ENCODE measurements at places on chromosomes 1 and 21.
A peak's percentile ranks its signal among the peaks of the same experiment; 100 is the strongest.

GRCh38 chr1:162676087-162676486 lies 43.8 kb downstream of the DDR2 start:
- no peak for DNase-seq

DNA sequence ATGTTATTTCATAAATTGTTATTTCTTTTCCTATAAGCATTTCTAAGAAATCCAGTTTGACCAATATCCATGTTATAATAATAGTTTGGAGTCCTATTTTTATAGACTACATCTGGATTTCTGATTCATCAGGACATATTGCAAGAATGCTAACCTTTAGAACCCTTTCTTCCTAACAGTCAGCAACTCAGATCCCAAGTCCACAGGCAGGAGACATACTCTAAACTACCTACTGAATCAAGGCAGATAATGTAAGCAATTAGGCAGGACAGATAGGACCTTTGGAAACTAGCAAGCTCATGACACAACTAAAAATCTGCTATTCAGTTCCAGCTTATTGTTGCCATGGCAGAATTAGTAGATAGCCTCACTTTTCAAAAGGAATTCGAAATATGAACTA lies 104.1 kb downstream of the DENND1B start:
- DNase-seq: no peak

DNA sequence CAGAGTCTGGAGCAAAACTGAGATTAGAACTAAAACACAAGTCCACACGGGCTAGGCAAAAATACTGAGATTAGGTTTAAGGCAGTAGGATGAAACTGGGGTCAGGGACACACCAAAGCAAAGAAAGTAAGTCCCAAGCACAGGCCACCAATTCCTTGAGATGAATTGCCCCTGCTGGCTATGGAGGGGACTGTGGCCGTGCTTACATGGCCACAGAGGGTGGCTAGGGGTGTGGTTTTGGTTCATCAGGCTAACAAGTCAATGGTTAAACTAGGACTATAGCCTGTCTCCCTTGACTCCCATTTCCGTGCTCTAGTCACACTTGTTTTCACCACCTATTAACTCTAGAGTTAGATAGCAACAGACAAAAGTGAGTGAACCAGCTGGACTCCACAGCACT lies 394.8 kb downstream of the PBX1 start:
- DNase-seq: no peak

DNA sequence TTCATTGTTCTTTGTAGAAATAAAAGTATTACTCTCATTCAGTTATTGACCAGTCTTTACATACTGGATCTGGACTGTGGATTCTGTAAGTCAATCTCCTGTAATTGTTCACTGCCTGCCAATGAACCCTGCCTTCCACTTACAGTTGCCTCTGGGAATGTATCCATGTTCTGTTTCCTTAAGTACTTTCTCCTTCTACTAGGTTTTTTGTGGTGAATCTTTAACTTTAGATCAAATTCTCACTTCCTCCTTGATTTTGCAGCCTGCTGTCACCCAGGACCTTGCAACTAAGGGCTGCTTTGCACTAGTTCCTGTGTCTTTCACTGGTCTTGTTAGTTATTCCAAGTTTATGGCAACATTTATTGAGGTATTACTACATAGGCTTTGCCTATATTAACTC lies 28.2 kb upstream of the ANKRD13C start:
- no peak for DNase-seq

DNA sequence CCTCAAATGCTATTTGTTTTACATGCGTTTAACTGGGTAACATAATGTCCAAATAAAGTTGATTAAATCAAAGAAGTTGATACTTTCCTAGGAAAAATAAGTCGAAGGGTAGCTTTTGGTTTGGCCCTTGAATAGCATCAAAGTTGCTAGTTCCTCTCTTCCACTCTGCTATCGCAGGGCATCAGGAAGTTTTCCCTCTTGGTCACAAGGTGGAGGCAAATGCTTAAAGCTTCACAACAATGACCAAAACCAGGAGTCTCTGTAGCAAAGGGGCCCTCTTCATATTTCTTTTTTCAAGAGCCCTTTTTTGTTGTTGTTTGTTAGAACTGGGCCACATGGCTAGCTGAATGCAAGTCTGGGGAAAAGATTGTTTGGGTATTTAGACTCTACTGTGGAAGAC lies 668.4 kb downstream of the KCNT2 start:
- DNase-seq: no peak

GRCh38 chr1:210049616-210050015 lies 111.6 kb downstream of the SYT14 start:
- DNase-seq: no peak

GRCh38 chr1:201183753-201184152 lies 6.9 kb upstream of the IGFN1 start:
- no peak for DNase-seq

DNA sequence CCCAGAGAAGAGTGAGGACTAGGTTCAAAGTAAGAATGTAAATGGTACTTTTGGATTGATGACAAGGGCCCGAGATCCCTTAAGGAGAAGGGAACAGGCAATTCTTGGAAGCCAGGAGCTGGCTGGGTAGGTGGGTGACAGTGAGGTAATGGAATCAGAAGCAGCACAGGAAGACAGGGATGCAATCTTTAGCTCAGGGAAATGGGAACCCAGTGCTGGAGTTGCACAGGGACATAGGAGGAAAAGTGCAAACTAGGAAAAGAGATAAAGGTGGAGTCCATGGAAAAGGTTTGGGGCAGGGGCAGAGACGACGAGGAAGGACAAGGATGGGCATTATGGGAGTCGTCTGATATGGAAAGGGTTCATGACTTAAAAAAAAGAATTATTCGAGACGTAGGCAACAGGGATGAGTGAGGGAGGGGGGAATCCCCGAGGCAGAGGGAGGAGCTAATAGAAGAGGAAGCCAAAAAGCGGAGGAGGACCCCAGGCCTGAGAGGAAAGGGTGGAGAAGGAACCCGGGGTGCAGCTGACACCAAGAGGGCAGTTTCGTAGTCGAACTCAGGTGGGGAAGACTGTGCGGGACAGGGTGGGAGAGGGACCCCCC lies 495 bp downstream of the PI4KB start:
- DNase-seq: peak; percentile 44

DNA sequence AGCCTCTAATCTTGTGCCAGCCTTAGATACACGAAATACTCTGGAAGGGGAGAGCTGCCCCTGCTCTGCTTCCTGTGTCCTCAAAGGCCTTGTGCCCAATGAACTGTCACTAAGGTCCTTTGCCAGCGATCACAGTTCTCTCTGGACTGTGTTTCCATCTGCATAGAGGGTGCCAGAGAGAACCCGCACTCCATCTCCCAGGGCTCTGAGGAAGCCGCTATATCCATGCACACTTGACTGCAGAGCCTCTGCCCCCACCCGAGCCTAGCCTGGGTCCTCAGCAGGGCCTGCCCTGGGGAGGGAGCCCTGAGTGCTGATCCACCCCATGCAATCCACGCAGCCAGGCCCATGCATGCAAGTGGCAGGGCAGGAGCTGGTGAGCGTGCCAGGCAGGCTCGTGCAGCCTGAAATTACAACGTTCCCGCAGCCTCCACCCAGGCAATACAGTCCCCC lies 30.6 kb upstream of the KIF21B start:
- no peak for DNase-seq

DNA sequence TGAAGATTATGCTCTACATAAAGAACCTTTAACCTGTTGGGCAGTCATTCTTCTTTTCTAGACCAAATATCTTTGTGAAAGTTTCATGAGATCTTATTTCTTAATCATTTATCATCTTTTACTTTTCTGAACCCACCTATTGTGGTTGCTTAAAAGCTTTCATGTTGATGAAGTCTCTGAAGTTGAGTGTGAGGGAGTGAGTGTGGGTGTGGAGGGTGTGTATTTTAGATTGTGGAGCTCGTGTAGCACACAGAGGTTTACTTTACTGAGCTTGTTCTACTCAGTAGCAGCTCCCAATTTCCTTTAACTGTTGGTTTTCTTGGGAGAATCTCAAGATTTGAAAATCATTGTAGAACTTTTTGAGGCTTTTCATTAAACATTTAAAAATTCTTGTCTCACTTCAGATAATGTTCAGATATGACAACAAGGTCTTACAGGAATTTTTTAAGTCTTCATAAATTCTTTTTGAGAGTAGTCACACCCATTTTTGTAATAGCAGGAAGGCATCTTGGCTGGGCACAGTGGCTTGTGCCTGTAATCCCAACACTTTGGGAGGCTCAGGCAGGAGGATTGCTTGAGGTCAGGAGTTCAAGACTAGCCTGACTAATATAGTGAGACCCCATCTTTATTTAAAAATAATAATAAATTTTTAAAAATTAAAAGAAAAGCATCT lies 17.0 kb downstream of the SRRM1 start:
- no peak for DNase-seq

DNA sequence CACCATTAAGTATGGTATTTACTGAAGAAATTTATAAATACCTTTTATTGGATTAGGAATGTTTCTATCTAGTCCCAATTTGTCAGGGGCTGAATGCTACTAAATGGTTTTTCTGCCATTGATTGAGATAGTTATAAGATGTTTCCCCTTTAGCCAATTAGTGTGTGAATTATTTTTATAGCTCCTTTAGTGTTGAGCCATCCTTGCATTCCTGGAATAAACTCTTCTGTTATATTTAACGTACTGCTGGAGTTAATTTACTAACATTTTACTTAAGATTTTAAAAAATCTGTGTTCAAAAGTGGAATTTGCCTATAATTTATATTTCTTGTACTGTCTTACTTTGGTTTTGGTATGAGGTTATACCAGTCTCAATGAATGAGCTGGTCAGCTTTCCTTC lies 25.4 kb upstream of the LRRC3 start:
- no peak for DNase-seq

DNA sequence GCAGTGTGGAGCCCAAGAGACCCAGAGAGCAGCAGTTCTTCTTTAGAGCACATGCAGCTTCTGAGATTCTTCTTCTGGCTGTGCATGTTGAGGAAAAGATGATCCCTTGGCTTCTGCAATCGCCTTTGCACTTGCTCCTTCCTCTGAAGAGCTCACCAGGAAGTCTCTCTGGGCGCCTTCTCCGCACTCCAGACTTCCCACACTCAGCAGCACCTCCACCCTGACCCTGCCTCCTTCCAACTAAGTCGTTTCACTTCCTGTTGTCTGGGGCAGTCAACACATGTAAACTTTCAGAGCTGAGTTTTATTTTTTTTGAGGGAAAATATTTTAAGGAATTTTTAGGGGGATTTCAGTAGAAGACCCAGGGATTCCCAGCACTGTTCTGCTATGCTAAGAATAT lies 73.4 kb upstream of the F3 start:
- no peak for DNase-seq

- no peak for DNase-seq
Measured at GRCh38 chr1:75487399-75487798, 123.5 kb downstream of the SLC44A5 start.

GRCh38 chr1:11479375-11479979 lies 522 bp downstream of the DISP3 start:
- no peak for DNase-seq

GRCh38 chr1:203934027-203934426 lies 72.6 kb downstream of the SNRPE start:
- no peak for DNase-seq

DNA sequence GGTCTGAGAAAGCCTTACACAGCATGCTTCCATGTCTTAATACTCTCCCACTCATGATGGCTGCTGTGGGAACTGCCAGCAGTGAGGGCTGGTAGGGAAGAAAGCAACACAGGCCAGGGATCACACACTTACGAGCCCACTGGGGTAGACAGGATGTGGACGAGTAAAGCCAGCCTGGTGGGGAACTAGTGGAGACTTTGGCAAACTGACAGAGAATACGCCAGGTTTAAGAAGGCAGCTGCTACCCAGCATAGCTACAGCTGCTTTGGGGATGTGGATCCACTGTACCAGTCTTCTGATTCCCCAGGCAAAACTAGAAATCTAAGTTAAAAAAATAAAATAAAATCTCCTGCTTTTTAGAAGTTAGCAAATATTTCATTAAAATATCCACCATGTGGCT lies 664.0 kb downstream of the SMYD3 start:
- DNase-seq: no peak

DNA sequence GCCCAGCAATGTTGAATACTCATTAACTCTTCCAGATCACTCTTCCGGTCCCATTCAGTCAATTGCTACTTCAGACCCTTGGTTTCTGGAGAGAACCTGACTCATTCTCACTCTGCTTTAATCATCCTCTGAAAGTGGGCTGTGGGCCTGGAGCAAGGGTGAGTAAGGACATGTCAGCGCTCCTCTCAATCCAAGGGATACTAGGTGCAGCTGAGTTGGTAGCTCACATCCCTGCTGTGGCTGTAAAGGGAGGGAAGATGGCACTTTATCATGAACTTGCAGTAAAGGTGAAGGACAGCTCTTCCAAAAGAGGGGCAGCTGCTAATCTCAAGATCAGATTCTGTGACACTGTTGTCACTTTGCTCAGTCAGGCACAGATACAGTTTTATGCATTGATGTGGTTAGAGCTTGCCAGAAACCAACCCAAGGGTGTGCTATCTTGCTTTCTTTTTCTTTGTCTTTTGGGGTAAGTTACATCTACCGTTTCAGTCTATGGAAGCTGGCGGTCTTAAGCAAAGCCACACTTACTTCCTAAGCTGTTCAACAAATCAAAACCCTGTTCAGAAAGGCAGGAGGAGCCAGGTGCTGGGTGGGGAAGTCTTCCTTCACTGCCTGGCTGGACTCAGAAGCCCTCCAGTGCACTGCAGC lies 26.5 kb upstream of the NTPCR start:
- DNase-seq: no peak

GRCh38 chr1:186435336-186435735 lies 25.6 kb downstream of the PDC start:
- DNase-seq: no peak

DNA sequence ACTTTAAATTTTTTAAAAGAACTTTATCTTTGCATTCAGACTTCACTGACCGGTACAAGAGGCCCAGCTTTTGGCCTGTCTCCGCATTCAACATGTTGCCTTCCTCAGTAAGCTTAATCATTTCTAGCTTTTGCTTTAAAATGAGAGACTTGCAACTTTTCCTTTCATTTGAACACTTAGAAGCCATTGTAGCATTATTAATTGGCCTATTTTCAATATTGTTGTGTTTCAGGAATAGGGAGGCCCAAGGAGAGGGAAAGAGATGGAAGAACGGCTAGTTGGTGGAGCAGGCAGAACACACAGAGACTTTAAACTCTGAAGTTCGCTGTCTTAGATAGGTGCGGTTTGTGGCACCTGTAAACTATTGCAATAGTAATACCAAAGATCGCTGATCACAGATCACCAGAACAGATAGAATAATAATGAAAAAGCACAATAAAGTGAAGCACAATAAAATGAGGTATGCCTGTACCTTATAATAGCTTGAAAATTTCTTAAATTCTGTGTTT lies 31.4 kb downstream of the RABGAP1L start:
- no peak for DNase-seq

DNA sequence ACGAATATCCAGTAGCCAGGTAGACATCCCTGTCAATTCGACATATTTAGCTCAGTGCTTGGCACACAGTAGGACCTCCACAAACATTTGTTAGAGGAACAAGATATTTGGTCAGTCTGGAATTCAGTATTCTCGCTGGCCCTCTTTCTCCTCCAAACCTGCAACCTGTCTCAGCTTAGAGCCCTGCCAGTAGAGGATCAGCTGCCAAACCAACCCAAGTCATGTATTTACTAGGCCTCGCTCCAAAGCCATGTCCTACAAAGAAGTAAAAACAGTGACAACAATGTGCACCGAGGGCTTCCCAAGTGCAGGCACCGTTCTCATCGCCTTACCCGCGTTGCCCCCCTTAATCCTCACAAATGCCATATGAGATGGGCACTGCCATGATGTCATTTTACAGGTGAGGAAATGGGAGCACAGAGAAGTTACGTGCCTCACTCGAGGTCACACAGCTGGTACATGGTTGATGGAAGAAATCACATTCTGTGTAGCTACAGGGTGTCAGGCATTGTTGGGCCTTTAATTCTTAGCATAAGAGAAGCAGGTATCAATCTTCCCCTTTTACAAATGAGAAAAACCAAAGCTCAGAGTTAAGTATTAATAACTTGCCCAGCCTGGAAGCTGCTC lies 26.0 kb upstream of the CDCA8 start:
- DNase-seq: no peak

Measured in head of caudate nucleus (tissue), 42 donors.